Stimulated activated CD4-positive, alpha-beta T cell treated with anti-CD3 and anti-CD28 coated beads, Interleukin-15, amount 100 ng/mL, for 24 hours (primary cell): ENCODE measurements at places on chromosomes 3 and 15.

GRCh38 chr3:12369598-12369997 lies 80.7 kb downstream of the PPARG start:
- DNase-seq: no peak

DNA sequence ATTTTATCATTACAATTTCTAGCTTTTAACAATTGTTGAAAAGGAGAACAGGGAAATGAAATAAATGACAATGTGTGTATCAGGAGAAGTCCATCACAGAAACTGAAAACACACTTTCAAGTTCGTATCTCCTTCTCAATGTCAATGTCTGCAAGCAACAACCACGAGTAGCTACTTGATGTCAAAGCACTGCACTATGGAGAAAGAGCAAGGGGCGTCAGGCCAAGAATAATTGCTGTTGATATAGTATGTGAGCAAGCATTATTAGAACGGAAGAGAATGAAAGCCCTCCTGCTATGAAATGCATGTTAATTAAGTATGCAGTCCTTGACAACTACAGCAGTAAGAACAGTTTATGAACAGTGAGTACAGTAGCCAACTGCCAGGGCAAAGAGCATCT lies 1250.1 kb downstream of the ZPLD1 start:
- no peak for DNase-seq

GRCh38 chr3:14231998-14232501 lies 53.4 kb downstream of the LSM3 start:
- DNase-seq: no peak

- DNase-seq: no peak
These were observed 936.1 kb upstream of the NR2F2 start for GRCh38 chr15:95394186-95395067.

GRCh38 chr3:23438657-23439056 lies 235.5 kb downstream of the UBE2E2 start:
- DNase-seq: no peak

DNA sequence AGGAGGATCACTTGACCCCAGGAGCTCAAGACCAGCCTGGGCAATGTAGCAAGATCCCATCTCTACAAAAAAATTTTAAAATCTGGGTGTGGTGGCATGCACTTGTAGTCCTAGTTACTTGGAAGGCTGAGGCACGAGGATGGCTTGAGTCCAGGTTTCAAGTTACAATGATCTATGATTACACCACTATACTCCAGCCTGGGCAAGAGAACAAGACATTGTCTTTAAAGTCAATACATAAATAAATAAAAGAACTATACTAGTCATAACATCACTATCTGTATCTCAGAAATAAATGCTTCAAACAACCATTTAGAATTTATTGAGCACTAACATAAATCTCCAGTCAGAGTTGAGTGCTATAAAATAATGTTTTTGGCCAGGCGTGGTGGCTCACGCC lies 8.5 kb upstream of the PHLDB2 start:
- DNase-seq: no peak
